ENCODE measurements at places on chromosomes 2 and 18.
A peak's percentile ranks its signal among the peaks of the same experiment; 100 is the strongest.

GRCh38 chr2:108923019-108923700 lies 65.9 kb downstream of the EDAR start:
- no peak for DNase-seq

- DNase-seq = peak; percentile 72
Measured at GRCh38 chr18:25164848-25165811, 186.8 kb downstream of the ZNF521 start.

DNA sequence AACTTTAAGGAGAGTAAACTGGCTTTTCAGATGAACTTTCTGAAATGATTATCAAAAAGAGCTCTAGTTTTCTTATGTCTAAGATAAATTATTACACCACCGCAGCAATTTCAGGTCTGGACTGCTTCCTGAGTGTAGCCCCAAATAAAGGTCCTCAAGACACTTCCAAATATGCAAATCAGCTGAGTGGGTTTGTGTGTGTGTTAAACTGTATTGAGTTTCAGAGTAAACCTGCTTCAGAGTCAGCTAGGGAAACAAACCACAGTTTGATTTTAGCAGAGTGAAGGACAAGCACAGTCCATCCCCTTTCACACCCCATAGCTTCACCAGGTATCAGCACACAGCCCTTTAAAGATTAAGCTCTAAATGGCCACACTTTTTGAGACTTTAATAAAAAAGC lies 168.7 kb downstream of the NRXN1 start:
- DNase-seq = no peak

GRCh38 chr2:160670618-160671017 lies 177.0 kb upstream of the RBMS1 start:
- no peak for DNase-seq

DNA sequence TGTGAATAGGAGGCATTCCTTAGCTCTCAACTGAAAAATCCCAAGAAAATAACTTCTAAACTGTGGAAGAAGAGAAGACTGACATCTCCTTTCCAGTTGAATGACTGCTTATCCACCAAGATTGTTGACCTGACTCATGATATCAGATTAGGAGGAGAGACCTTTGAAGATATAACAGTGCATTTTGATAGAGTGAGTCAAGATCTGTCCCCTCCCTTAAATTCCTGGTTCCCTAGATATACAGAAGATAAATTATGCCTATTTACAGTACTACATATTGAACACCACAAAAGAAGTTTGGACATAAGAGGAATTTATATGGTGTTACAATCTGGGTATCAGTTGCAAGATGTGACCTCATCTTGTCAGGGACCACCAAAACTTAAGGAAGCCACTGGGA lies 285.3 kb upstream of the ZSWIM2 start:
- DNase-seq = peak; percentile 7

DNA sequence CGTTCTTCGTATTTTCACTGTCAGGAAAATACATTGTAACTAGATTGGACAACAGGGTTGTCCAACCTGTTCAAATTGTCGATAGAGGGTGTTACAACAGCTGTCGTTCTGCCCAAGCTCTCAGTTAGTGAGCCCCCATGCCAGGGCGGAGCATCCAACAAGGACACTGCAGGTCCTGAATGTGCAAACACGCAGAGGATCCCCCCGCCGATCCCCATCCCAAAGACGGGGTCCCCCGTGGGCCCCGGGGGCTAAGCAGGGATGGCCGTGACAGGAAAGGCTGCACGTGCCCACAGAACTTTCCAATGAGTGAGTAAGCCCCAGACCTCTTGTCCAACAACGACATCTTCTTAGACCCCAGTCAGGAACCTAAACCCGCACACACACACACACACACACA lies 140.8 kb downstream of the PXDN start:
- DNase-seq = no peak

DNA sequence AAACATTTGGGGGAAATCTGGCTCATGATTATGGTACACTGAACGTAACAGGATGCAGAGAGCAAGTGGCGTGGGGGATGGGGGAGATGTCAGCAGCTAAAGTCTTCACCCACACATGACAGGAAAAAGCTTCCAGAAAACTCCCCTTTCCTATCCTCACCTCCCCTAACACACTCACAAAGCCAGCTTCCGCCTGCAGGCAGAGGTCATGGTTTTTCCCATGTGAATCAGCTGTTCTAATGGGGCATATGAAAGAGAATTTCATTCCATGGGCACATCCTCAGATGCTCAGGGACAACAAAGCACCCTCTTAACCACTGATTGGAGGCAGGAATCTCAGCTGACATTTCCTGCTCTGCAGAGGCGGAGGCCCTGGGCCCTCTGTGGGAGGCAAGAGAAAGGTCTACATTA lies 129.1 kb downstream of the TSN start:
- no peak for DNase-seq

DNA sequence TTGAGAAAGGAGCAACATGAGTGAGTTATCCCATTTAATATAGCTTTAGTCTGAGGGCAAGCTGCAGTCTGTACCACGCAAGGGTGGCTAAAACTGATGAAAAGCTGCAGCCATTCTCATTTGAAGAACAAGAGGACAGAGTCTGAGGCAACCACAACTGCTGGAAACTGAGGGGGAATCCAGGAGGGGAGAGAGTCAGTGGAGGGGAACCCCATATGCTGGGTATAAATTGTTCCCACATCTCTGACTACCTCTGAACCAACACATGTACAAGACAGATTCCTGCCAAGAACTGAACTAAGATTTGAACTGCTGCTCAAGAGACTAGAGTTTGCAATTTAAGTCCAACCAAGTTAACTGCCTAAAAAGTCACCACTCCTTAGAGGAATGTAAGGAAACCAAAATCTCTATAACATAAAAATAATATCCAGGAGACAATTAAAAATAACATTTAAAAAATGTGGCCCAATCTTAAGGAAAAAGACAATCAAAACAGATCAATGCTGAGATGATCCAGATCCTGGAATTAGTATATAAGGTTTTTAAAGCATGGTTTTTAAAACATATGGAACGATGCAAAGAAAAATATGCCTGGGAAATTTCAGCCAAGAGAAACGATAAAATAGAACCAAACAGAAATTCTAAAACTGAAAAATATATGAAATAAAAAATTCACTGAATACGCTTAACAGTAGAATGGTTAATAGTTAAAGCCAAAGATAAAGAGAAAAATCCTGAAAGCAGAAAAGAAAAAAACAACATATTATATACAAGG lies 11.2 kb downstream of the CWC22 start:
- DNase-seq = no peak

DNA sequence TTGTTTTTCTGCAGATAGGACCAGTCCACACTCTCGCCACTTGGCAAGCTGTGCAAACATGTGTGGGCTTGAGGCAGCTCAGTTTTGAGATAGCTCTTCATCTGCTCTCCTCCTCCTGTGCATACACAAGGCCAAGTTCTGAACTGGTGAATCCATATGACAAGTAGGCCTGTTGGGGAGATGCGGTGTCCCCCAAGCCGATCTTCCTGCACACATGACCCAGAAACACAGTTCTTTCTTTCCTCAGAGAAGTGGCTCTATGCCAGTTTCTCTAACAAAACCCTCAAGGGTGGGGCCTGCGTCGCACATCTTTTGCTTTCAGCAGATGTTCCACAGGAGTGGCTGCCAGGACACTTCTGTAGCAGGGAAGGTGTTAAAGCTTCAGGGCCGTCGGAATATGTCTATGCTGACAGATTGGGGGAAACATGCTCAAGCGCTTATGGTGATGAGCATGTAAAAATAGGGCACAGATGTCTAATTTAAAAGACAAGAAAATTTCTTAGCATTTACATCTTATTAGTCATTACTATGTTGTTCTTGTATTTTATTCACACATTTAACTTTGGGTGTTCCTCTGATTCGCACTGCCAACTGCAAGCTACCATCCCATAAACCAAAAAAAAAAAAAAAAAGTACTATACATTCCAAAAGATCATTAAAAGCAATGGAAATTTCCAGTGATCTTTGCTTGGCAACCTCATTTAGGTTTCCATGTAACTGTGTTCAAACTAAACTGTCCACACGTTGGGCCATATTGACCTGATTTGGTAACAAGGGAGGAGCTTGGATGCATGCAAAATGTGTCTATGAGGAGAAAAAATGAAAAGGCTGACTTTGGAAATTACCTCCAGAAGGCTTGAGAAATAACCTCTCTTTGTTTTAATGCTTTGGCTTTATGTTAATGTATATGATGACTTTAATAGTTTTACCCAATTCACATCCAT lies 1055.5 kb upstream of the KLHL29 start:
- no peak for DNase-seq
